CD4-positive, alpha-beta T cell treated with Interleukin-1 beta for 1 hour (primary cell): ENCODE measurements at places on chromosomes 3 and 15.
A peak's percentile ranks its signal among the peaks of the same experiment; 100 is the strongest.

DNA sequence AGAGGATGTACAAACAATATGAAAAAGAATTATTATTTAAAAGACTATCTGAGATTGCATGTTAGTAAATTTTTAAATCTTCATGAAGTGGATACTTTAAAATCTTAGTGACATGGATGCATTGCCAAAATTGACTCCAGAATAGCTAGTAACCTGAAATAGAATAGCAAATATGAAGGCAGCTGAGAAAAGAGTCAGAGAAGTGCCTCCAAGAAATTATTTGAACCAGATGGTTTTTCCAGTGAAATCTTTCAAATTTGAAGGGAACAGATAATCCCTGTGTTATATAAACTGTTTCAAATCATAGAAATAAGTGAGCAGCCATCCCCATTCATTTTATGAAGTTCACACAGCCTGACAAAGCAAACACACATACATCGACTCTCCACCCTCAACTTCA is 29.6 kb downstream of the FSIP1 start:
- no peak for DNase-seq

DNA sequence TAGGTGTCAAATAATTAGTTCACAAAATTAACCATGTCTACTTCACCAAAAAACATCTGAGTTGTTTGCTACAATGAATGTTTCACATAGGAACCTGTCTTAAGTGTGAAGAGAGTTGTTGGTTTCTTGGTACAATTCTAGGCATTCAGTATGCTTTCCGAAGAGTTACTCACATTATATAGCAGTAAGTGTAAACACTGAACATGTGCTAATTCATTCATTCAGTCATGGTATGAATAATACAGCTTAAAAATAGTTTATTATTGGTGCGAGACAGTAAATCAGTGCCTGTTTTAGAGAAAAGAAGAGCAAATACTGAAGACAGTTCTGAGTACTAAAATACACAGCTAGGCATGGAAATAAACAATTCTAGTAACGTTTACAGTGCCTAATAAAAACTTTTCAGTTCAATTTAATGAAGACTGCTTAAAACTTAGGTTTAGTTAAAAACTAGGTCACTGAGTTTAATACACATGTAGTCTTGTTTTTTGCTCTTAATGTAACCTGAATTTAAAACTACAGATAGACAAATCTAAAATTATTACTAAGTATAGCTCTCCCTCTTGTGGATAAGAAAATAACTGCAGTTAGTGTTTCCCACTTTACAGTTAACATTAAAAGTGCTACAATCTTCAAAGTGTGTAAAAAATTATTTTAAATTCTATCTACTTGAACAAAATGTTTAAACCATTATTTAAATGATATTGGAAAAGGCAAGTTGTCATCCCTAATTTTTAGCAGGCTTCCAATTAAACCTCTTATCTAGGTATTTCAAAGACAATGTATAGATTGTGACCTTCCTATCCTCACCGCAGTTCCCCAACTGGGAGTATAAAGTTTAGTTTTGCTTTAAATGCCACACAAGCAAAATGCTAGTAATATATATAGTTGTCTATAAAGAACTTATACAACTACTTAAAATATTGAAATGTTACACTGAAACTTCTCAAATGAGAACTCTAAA is 20.1 kb upstream of the ZCWPW2 start:
- DNase-seq: no peak

DNA sequence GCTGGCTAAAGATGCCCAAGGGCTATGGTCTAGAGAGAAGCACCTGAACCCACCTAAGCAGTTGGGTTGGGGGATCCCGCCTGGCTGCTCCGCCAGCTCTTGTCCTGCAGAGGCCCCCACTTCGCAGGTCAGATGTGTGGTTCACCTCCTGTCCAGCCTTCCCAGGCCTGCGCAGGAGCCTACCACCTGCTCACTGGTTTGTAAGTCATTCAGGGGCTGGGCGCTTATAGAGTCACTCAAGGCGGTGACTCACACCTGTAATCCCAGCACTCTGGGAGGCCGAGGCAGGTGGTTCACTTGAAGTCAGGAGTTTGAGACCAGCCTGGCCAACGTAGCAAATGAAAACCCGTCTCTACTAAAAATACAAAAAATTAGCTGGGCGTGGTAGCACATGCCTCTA is 3.9 kb upstream of the FURIN start:
- DNase-seq: no peak

GRCh38 chr15:49606594-49606993 is 14.0 kb downstream of the FAM227B start:
- DNase-seq: no peak

DNA sequence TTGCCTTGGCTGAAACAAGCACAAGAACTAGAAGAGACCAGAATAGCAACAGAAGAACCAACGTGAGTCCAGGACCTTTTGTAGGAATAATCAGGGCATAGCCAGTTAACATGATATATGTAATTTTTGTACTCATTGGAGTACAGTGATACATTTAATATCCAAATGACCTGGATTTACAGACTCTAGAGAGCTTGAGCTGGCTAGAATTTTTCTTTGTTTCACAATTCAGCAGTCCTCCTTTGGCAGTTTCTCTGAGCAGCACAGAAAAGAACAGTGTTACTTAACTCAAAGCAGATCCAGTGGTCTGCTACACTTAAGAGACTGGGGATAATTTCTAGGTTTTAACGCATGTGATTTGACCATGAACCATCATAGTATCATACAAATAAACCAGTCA is 245.7 kb downstream of the ADAMTSL3 start:
- no peak for DNase-seq

- no peak for DNase-seq
Measured at GRCh38 chr3:187963677-187964385, 190.1 kb upstream of the LPP start.

DNA sequence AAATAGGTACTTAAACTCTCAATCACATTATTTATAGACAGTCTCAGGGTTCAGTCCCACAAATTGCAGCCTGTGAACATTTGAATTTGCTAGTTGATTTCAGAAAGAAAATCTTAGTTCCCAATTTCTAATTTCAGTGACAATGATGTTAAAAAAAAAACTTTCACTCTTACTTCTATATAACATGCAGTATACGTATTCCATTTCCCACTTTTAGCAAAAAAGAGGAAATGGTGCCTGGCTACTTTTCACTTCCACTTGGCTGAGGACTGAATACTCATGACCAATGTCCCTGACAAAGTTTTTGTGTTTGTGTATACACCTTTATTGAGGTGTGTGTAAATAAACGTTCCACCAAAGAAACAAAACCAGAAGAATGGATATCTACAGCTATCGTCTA is 32.1 kb upstream of the XCR1 start:
- no peak for DNase-seq

DNA sequence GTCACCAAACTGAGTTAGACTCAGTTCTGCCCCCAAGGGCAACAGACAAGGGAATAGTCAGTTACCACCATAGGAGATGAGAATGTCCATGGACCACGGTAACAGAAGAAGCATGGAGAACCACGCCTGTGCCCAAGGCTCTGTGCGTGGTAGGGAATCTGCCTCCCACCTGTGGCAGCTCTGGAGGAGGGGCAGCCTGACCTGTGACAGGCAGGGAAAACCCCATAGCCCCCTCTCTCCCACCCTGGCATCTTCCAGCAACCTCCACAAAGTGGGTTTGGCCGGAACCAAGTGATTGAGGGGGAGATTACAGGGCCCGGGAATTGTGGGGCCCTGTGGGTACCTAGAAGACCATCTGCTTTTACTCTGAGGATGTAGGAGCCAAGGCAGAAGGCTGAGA is 14.3 kb upstream of the LTF start:
- no peak for DNase-seq

DNA sequence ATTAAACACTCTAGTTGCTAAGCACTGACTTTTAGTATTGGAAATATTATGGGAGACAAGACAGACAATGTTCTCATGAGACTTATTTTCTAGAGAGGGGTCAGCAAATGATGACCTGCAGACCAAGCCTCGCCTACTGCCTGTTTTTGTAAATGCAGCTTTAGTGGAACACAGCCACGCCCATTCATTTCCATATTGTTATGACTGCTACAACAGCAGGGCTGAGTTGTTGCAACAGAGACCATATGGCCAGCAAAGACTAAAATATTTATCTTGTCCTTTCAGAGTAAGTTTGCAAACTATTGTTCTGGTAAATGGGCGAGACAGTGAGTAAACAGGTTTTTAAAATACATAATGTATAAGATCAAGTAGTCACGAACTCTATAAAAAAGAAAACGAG is 570.2 kb downstream of the NTRK3 start:
- no peak for DNase-seq

DNA sequence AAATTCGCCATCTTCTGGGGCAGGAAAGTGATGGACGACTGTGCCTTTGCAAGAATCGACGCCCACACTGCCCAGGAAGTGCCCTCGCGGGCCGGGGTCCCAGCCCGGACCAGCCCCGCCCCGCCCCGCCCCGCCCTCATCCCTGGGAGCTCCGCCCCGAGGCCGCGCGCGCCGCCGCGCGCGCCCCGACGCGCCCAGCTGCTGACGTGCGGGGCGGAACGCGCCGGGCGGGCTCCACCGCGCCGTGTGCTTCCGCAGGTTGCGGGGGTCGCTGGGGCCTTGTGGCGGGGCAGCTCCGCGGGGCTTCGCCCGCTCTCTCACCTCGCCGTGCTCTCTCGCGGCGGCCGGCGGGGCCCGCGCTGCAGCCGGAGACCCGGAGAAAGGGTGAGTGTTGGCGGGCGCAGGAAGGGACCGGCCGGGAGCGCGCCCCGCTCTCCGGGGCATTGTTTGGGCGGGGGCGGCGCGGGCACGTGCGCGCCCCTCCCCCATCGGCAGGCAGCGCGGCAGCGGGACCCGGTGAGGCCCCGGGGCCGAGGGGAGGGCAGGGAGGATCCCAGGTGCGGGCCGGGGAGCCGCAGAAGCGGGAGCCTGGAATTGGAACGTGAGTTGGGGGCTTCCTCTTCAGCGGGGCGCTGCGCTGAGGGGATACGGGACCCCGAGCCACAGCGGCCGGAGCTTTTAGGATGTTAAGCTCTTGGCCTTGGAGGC is at the start of gene YEATS2:
Gene YEATS2 (plus strand): TSS at position 188 of the 708 bp plus-strand sequence. CDS start 17,366 bp downstream, outside the sequence.
- peak; percentile 80 for DNase-seq

- DNase-seq: no peak
Measured at GRCh38 chr3:8298021-8298954, 203.3 kb upstream of the LMCD1 start.

- no peak for DNase-seq
Measured at GRCh38 chr15:36841193-36841592, 259.2 kb downstream of the MEIS2 start.

- DNase-seq: no peak
Measured at GRCh38 chr15:37819191-37819590, 115.2 kb upstream of the TMCO5A start.

DNA sequence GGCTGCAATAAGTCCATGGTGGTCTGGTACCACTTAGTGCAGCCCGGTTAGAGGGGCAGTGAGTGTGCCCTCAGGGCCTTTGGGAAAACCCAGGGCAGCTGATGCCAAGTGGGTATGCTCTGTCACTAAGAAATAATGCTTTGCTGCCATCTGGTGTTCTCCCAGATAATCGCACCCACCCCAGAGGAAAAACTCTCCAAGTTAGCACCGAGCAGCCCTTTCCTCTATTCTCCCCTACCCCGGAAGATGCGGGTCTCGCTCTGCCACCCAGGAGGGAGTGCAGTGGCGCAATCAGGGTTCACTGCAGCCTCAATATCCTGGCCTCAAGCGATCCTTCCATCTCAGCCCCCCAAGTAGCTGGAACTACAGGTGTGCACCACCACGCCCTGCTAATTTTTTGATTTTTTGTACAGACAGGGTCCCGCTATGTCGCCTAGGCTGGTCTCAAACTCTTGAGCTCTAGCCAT is 21.3 kb upstream of the DAPK2 start:
- DNase-seq: peak; percentile 76

DNA sequence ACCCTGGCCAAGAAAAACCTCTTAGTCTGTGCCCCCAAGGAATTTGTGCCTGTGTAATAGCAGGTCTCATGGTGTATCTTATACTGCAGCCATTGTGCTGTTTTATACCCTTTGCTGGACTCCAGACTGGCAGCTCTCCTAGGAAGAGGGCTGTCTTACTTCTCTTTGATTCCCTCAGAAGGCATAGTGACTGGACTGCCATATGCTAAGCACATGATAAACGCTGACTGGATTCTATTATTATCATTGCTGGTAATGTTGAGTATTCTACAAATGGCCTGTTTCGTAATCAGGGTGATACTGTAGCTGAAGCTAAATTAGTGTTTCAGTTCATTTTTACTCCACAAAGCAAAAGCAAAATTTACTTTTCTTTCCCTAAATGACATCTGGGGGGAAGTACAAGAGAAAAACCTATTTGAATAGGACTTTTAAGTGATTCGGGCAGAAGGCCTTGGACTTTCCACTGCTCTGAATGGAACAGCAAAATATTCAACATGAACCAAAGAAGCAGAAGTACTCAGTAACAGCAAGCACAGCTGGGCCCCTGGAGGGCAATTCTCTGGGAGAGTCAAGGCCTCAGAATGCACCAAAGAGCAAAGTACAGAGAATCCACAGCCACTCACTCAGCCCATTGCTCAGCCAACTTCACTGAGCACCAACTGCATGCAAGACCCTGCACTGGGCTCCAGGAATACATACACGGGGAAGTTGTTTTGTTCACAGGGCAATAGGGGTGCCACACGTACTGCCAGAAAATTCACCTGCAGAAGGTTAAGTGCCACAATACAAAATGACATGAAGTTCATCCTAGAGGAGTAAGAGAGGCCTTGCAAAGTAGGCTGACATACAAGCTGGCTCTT is 7.9 kb upstream of the BCL2A1 start:
- no peak for DNase-seq

- no peak for DNase-seq
Measured at GRCh38 chr3:31357451-31357850, 175.3 kb upstream of the STT3B start.

DNA sequence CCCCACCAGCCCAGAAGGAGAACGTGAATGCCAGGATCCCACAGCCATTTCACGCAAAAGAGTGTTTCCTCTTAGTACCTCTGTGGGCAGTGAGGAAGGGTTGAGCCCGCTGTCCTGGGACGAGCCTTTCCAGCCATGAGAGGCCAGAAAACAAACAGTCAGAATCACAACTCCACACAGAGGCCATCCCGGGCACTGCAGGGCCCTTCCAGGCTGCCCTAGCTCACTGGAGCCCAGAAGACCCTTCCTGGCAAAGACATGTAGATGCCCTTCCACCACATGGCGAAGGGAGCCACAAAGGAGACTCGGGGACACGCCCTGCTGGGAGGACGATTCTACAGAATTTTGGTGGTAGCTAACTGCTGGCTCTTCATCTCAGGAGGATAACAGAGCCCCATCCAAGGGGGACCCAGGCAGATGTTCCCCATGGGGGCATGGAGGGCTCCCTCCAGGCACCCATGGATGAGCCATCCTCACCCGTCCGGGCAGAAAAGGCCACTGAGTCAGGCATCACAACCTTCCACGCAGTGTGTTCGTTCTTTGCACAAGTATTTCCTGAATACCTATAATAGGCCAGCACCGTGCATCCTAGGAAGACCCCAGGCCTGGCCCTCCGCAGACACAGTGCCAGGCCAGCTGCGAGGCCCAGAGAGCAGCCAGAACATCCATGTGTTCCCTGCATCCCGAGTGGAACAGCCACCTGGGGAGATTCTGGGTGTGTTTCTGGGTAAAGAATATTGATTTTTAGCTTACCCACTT is 47.2 kb downstream of the SLC12A8 start:
- DNase-seq: no peak

- DNase-seq: no peak
Measured at GRCh38 chr3:179174316-179174715, 26.2 kb downstream of the PIK3CA start.

- no peak for DNase-seq
Measured at GRCh38 chr3:10930666-10931040, 61.9 kb upstream of the SLC6A1 start.
